ENCODE measurements at places on chromosomes 3 and 15.

GRCh38 chr3:31462050-31462569 is 70.6 kb upstream of the STT3B start:
- DNase-seq: peak; percentile 95

DNA sequence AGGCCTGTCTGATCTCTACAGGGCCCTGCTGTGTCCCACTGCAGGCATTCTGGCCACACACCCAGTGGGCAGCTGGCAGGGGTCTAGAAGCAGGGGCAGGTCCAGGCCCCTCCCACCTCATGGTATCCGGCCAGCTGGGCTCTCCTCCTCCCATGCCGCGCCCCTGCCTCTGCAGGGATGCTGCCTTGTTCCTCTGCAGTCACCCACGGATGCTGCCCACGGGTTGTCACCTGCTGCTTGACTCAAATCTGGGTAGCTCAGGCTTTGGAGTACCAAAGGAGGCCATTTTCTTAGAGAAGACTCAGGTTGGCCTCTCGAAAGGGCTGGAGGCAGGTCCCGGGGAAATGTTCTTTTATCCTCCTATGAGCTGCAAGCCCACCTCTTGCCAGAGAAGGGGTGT is 25.0 kb downstream of the EFCAB12 start:
- no peak for DNase-seq

- DNase-seq: no peak
These were observed 479.4 kb downstream of the ERC2 start for GRCh38 chr3:55988905-55989304.

DNA sequence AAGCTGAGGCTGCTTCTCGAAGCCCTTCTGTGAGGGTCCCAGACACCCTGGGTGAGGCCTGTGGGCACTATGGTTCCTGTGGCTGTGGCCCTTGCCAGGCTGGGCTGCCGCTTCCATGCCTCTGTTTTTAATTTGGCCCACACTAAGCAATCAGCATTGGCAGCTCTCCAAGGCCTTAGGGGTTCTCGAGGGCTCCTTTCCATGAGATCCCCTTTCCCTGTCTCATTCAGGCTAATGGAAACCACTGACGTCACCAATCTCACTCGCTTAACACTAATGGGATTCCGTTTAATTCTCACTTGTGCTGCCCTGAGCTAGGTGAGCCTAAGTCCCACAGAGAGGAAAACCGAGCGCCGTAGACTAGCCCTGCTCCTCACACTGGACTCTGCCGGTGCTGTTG is 60.2 kb upstream of the RAB6B start:
- no peak for DNase-seq

DNA sequence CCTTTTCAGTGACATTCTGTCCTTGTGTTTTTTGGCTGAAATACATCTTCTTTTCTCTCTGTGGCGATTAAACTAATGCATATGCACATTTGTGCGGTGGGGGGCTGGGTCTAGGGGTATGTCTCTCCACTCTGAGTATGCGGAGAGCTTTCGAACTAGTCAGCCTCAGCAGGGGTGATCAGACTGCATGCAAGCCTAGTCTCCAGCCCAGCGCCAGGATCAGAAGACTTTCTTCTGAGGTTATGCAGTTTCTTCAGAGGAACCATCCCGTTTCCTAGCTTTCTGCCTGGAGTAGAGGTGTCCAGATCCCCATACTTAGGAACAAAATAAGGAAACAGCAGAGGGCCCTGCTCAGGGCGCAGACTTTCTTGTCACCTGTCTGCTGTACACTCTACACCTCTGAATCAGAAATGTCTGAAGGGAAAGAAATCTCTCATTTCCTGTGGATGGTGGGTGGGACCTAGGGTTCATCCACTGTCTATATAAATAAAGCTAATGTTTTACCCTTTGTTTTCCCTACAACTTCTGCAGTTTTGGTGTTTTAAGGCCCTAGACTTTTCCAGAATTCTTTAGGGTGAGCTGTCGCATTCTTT is 230.4 kb downstream of the ABHD5 start:
- DNase-seq: no peak

- no peak for DNase-seq
These were observed 54.1 kb downstream of the RORA start for GRCh38 chr15:61175024-61175423.

DNA sequence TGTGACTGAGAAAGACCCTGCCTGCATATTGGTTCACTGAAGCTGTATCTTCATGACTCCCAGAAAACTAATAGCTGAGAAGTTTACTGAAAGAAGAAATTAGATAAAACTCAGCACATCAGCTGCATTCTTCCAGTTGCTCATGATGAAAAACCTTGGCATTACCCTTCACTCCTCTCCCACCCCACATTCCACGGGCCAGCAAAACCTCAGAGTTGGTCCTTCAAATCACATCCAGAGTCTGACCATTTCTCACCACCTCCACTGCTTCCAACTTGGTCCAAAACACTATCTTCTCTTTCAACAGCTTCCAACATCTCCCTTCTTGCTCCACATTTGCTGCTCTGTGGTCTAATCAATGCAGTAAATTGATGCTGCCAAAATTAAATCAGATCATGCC is 97.1 kb downstream of the CD47 start:
- DNase-seq: no peak

- DNase-seq: no peak
These were observed 89.8 kb downstream of the KLHL25 start for GRCh38 chr15:85704720-85705429.

GRCh38 chr15:89768071-89768500 is 8.0 kb upstream of the MESP2 start:
- DNase-seq: no peak

DNA sequence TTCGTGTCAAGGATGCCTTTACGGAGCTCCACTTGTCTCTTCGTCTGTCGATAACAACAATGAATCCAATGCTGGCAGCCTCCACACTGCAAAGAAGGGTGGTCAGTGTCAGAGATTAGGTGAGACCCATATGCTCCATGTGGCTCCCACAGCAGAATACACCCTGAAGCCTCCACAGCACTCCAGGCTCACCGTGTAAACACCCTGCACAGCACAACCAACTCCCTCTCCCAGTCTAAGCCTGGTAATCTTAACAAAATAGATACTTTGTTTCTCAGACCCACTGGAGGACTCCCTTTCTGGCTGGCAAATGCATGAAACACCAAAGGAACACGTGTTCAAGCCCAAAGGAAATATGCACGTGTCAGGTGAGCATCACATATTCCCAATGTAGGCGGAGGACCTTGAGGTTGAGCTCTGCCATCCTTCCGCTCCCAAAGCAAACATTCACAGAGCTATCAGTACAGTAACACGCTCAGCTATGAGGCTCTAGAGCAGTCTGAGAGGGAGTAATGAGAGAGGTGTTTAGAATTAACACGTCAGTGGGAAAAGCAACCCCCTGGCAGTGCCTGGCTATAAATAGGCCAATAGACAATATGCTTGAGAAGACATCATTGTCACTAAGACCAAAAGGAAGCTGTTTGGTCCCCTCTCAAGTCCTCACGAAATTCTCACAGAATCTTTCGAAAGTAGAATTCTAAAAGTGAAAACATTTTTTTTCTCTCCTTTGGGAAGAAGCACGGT is 86.7 kb downstream of the MCF2L2 start:
- DNase-seq: no peak

GRCh38 chr3:21188459-21188858 is 562.6 kb downstream of the ZNF385D start:
- DNase-seq: no peak

GRCh38 chr3:37985637-37986320 is 4.8 kb upstream of the VILL start:
- no peak for DNase-seq

- DNase-seq: no peak
These were observed 72.6 kb upstream of the DPH6 start for GRCh38 chr15:35618260-35619188.

All from KG1 (cell line).